ENCODE measurements at places on chromosomes 3 and 15.

- DNase-seq: no peak
Measured at GRCh38 chr3:133933097-133934024, 37.7 kb upstream of the RAB6B start.

- no peak for DNase-seq
Measured at GRCh38 chr15:63749330-63749942, 84.3 kb downstream of the HERC1 start.

DNA sequence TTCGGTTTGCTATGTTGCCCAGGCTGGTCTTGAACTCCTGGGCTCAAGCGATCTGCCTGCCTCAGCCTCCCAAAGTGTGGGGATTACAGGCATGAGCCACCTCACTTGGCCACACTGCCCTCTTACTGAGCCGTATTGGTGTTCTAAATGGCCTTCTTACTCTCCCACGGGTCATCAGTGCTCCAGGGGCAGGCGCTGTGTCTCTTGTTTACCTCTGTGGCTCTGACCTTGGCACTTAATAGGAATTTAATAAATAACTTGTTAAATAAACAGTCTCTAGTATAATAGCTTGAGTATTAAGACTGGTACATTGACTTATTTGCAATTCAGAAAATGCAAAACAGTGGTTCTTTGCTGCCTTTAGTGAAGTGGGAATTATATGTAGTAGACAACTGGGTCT is 13.7 kb downstream of the FLNB start:
- DNase-seq: no peak

- no peak for DNase-seq
Measured at GRCh38 chr3:197226179-197226578, 72.2 kb downstream of the DLG1 start.

DNA sequence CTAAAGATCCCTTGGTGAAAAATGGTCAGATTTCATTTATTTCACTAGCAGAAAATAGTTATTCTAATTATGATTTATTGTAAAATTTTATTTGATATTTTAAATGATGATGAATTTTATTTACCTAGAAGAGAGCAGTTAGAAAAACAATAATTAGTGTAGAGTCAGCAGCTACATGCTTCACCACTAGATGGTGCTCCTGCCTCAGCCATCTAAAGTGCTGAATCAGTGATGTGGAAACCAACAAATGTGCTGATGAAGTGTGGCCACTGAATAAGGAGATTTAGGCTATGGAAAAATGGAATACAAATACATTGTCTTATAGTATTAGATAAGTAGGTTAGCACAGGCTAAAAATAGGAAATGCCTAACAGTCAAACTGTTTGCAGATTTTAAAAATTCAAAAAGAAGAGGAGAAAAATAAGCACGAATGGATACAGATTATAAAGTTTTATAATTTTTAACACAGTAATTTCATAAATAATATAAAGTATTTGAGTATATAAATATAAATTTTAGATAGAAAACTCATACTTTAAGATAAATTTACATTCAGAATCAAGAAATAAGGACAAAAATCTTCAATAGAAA is 109.8 kb downstream of the PPP2R3A start:
- DNase-seq: peak; percentile 68

DNA sequence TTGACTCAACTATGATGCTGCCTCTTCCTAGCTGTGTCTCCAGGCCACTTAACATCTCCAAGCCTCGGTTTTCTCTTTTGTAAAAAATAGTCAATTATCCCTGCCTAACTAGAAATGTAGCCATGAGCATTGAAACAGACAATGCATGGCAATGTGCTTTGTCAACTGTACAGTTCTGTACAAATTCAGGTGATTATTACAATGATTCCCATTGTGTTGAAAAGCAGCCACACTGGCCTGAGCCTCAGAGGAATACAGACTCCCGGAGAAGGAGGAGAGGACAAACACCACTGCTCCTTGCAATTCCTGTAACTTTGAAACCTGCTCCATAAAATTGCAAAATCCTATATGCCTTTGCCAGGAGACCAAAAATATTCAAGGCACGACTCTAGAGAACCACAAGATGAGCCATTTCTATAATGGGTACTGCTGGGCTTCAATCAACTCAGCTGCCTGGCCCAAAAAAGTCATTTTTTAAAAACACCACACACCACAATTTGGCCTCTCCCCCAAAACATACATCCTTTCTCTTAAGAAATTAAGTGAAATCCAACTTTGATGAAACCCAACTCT is 28.6 kb downstream of the DAPK2 start:
- DNase-seq: no peak

GRCh38 chr3:144429719-144430121 is 458.1 kb downstream of the DIPK2A start:
- DNase-seq: no peak

DNA sequence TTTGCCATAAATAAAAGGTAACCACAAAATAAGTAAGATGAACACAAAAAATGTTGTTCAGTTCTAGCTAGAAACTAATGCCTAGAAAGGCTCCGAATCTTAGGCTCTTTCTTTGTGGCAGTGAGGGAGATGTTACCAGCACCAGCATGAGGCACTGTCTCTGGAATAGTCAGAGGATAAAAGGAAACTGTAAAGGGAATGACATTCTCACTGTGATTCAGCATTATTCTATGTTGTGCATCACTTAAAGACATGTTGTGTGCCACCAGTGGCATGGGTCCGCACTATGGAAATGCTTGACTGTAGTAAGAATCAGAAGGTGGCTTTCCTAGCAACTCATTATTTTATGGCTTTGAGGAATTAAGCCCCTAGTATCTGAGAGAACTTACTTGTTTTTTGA is 70.8 kb downstream of the SEC22A start:
- DNase-seq: no peak

GRCh38 chr3:177495566-177495965 is 298.3 kb upstream of the TBL1XR1 start:
- no peak for DNase-seq

DNA sequence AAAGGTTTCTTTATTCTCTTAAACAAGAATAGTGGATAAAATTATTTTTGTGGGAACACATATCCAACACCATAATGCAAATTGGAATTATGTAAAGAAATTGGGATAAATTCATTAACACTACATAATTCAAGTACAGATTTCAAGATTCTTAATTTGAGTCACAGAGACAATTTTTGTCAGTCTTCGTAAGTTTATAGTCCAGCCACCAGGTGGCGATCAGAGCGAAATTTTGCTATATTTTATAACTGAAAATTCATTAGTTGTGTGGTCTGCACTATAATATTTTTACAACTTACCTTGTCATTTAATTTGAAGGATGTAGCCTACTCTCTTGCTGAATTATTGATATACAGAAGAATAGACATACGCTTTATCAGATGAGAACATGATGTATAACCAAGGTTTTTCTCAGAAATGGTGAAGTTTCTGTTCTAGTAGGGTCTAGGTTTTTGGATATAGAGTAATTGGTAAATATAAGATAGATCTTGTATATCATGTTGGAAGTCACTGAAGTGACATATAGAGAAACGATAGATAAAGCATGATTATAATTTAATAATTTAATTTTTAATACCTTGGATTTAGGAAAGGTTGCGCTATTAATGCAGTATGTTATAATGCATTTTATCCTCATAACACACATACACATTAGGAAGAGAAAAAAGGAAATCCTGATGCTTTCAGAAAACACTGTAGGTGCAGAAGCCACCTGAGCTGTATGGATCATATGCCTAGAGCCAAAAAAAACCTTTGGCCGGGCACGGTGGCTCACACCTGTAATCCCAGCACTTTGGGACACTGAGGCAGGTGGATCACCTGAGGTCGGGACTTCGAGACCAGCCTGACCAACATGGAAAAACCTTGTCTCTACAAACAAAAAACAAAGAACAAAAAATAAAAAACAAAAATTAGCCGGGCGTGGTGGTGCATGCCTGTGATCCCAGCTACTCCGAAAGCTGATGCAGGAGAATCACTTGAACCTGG is 31.7 kb downstream of the PLSCR4 start:
- peak; percentile 20 for DNase-seq

- DNase-seq: no peak
Measured at GRCh38 chr3:49219132-49219531, 47.7 kb downstream of the KLHDC8B start.

DNA sequence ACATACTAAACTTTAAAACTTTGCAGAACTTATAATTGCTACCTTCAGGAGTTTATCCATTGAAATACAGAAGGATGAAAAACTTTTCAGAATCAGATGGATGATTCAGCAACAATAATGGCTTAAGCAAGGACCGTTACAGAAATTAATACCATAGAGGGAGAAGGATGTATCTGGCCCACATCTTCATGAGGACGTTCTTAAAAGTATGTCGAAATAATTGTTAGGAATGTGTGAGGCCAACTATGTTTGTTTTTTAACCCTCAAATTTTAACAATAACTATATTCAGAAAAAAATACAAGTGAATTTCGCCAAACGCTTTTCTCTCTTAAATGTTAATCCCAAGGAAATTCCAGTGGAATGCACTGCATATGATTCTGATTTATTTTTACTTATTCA is 105.2 kb upstream of the EPHA3 start:
- no peak for DNase-seq

DNA sequence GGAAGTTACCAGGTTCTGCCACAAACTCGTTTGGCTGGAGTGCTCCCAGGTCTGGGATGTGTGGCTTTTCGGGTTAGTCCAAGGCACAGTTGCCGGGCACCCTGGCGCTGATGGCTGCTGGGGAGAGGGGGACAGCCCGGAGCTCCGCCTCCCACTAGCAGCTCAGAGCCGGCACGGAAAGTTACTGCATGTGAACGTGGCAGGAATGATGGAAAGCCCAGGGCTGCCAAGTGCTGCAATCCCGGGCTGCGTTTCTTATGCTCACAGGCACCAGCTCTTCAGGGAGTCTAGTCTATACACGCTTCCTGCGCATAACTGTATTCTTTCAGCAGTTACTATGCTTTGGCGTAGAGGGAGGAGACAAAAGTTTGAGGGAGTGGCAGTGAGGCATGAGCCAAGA is 141.8 kb upstream of the ICE2 start:
- DNase-seq: no peak

DNA sequence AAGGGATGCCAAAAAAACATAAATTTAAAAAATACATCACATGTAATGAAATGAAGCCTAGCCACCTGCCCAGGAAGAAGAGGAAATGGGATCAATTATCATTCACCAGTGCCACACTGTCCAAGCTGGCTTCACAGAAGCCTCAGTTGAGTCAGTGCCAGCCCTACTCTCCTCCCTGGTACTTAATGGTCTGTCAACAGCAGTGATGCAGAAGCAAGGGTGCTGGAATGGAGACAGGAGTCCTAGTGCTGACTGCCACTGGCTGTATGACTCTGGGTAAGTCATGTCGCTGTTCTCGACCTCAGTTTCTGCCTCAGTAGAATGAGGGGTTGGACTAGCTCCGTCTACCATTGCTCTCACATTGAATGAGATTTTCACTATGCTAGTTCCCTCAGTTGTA is 78.5 kb upstream of the LARS2 start:
- DNase-seq: no peak

DNA sequence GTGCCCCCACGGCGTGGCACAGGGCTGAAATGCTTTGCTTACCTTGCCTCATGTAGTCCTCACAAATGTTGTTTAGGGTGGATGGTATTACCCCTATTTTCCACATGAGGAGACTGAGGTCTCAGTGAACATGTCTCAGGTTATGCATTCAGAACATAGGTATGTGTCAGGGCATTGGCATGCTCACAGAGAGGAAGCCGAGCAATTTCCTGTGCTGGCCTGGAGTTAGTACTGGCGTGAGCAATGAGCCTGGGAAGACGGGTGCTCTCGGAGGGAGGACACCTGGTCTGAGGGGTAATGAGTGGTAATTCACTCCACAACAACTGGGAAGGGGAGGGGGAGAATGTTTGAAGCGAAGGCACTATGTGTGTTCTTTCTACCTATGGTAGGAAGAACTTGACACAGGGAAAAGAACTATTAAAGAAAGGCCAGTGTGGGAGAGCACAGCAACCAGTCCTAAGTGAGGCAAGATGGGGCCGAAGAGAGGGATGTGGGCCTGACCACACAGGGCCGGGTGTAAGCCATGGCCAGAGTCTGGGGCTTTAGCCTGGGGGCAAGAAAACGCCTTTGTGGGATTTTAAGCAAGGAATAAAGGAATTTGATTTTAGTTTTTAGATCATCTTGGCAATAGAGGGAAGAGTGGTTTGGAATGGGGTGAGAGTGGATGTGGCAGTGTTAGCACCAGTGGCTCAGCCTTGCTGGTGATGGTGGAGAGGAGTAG is 4.9 kb upstream of the FAM131A start:
- DNase-seq: no peak

- DNase-seq: no peak
Measured at GRCh38 chr3:42419563-42419962, 9.2 kb upstream of the LYZL4 start.

GRCh38 chr3:68007621-68008226 is 353.3 kb upstream of the SUCLG2 start:
- no peak for DNase-seq

GRCh38 chr3:164096352-164096751 is 981.9 kb downstream of the SI start:
- DNase-seq: no peak

DNA sequence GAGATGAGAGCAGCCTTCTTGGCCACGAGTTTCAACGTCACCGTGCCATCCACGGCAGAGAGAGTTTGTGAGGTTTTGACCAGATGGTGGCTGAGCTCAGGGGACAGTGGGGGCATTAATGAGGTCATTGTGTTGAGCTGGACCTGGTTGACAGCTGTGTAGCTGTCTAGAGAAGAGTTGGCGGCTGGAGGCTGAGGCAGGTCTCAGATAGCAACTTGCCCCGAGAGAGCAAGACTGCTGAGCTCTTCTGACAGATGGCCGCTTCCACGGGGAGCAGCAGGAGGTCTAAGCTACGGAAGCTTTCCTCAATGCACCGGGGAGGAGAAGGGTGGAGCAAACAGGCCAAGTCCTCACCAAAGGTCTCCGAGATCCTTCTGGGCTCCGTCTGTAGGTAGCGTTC is 44.8 kb upstream of the EIF5A2 start:
- no peak for DNase-seq

DNA sequence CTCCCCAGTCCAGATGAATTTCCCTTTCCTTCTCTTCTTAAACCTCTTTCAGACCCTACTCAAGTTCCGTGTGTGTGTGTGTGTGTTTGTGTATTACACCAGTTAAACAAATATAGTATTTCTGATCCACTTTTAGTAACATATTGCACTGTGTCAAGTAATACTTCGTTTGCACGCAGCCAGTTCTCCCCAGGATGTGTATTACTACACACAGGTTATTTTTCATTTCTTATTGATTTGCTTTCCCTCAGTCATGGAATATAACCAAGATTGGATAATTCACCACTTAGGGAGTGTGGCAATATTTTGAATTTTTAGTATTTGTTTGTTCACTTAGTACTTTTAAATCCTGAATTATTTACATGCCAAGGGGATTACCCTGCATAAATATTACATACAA is 667.0 kb downstream of the NR2F2 start:
- no peak for DNase-seq

GRCh38 chr3:151635905-151636304 is 97.8 kb upstream of the AADACL2 start:
- DNase-seq: no peak

- no peak for DNase-seq
Measured at GRCh38 chr15:37678124-37678523, 256.3 kb upstream of the TMCO5A start.

DNA sequence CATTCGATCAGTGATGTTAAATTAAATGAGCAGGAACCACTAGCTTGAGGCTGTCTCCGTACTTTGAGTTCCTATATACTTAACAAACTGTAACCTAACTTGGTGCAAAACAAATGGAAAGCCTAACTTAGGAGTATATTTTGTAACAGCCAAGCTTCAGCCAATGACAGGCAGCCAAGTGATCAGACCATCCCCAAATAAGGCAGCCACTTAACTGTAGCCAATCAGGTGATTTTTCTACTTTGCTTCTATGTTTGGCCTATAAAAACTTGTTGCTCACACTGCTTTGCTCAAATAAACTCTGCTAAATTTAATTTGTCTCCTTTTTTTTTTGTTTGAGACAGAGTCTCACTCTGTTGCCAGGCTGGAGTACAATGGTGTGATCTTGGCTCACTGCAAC is 19.3 kb upstream of the ZNF770 start:
- DNase-seq: no peak
